ENCODE measurements at places on chromosomes 11 and 22. TPM values are rescaled to one million over a fixed set of nuclear protein-coding genes. Genes with fewer than 3 reads are reported as not detected.

GRCh38 chr11:68270196-68271022 is 1.4 kb downstream of the C11orf24 start:
- DNase-seq = no peak

- no peak for DNase-seq
Measured at GRCh38 chr11:36312611-36313472, 16.8 kb downstream of the PRR5L start.

DNA sequence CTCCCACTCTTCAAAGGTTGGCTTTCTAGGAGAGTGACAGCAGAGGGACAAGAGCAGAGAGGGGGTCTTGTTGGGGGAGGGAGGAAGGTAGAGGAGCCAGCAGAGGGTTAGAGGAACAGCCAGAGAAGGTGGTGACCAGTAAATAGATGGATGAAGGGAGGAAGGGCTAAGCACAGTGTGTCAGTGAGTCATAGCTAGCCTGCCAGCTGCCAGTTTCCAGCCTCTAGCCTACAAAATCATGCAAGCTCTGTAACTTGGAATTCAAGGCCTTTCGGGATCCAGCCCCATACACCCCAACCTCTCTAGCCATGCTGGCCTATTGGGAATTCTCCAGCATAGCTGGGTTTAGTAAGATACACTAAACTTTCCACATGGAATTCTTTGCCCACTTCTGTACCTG is 147.4 kb upstream of the TEAD1 start:
- DNase-seq = no peak

GRCh38 chr22:40834619-40835018 is 15.5 kb upstream of the SLC25A17 start:
- no peak for DNase-seq

The FXYD2 gene
- total RNA-seq = 0.39 TPM

DNA sequence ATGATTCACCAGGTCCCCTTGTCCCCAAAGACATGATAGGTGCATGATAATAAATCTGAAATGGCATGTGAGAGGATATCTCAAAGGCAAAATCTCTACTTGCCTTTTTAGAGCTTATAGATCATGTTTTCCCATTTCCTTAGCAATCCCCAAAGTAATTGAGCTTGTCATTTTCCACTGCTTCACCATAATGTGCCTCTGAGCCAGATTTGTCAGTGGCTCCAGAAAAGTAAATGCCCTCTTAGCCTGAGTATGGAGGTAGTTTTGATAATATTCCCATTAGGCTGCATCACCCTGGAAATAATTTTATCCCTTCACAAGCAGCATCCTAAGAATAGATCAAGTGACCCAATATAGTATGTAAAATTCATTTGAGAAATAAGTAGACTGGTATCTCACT is 36.7 kb upstream of the ADSL start:
- no peak for DNase-seq

The OR8H3 gene
- total RNA-seq = not detected

The FOLH1 gene
- 0.98 TPM for total RNA-seq
